ENCODE measurements at places on chromosomes 5 and 9. TPM values are rescaled to one million over a fixed set of nuclear protein-coding genes. Genes with fewer than 3 reads are reported as not detected.

The TEX48 gene
- total RNA-seq: not detected

The ANKRD34B gene
- total RNA-seq: not detected

The CYLC2 gene
- total RNA-seq: not detected

The PTGR1 gene
- total RNA-seq: not detected

The SVEP1 gene
- not detected for total RNA-seq

The CCDC171 gene
- total RNA-seq: 5.1 TPM

Measured in B cell (primary cell).